ENCODE measurements at places on chromosomes 12 and 14.

DNA sequence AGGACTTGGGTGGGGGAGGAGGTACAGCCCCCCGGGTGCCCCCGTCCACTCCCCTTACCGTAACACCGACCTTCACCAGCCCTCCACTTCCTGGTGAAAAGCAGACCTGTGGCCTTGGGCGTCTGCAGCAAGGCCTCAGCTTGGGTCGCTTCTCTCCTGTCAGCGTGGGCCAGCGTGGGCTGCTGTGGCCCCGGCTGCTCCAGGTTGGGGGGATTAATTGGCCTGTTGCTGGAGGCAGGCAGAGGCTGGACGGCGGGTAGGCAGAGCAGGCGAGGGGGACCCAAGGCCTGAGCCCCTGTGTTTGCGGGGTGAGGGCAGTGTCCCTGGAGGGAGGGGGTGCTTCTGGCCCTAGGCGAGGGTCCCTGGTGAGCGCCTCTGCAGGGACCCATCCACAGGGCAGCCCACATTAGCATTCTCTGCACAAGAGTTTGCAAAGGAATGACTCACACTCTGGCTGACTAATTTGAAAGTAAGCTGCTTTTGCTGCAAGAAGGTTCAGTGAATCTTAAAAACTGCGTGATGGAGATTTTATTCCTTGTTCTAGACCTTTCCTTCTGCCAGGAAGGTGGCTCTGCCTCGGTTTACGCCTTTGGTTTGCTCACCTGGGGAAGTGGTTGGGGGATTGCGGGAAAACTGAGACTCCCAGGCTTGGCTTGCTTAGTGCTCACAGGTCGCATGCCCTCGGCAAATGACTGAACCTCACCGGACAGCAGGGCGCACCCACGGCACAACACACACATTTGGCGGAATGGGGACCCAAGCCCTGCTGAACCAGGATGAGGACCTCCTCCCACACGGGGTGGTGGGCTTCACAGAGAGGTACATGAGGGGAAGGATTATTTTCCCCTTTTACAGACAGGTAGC lies 37.9 kb upstream of the DLK1 start:
- DNase-seq: no peak

GRCh38 chr12:108430245-108430644 lies 84.8 kb upstream of the FICD start:
- DNase-seq: no peak

- no peak for DNase-seq
Measured at GRCh38 chr12:4918950-4919660, 9.4 kb downstream of the KCNA1 start.

- DNase-seq: no peak
Measured at GRCh38 chr12:116707751-116708150, 30.1 kb downstream of the SPRING1 start.

DNA sequence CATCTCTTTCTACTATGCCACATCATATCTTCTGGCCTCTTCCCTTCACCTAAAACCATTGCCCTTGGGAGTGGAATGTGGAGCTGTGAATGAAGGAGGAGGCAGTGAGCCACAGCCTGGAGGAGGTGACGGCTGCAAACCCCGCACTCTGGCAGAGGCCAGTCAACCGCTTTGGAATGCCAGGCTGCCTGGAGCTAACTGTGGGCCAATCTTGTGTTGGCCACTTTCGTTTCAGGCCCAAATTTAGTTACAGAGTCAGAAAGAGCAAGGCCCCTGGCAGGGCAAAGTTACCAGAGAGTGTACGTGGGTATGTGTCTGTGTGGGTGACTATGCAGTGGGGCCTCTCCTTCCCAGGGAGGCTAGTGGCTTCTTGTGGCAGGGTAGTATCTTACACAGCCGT lies 40.1 kb downstream of the CACNA1C start:
- no peak for DNase-seq

DNA sequence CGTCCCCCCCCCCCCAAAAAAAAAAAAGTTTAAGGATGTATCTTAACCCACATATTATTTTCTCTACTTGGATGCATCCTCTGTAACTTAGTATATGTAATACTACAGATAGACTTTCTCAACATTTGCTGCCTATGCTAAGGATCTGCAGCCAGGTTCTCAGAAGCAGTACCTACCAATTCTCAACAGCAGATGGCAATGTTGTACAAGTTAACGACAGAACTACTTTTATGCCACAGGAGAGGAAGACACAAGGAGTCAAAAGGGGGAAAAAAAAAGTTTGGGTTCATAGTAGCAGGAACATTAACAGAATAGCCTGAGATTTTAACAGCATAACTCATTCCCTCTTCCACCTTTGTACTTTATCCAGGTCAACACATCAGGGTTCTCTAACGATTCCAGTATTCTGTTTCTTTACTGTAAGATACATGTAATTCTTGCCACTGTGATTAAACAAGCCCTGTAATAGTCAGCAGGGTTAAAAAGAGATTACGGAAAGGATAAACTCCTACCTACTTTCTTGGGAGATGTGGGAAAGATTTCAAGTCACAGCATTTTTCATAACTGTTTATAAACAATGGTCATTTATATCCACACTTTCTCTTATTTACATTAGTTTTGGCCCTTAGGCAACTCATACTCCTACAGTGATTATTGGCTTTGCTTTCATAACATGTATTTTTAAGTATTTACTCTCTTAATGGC lies 5.7 kb upstream of the NEK9 start:
- DNase-seq: no peak

- no peak for DNase-seq
Measured at GRCh38 chr12:123807670-123808069, 45.6 kb downstream of the DNAH10 start.

GRCh38 chr14:34228650-34228976 lies 233.4 kb downstream of the SPTSSA start:
- DNase-seq: no peak

GRCh38 chr14:74501135-74501614 lies 7.6 kb downstream of the ISCA2 start:
- DNase-seq: no peak

- DNase-seq: no peak
Measured at GRCh38 chr12:58764100-58764953, 156.0 kb downstream of the LRIG3 start.

DNA sequence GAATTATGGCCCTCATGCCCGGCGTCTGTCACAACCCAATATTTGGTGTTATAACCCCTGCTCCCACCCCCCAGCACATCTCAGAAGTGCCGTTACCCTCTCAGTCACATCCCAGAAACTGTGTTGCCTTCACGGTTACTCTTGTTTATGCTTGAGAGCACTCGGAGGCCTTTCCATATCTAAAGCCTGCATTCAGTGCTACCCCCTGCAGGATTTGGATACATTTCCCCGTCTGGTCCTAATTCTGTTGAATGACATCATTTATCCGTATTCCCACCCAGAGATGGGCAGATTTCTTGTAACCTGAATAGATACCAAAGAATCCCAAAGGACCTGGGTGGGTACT lies 19.1 kb upstream of the FOS start:
- no peak for DNase-seq

Measured in CD8-positive, alpha-beta memory T cell (primary cell).